ENCODE measurements at places on chromosomes 5 and 9.

DNA sequence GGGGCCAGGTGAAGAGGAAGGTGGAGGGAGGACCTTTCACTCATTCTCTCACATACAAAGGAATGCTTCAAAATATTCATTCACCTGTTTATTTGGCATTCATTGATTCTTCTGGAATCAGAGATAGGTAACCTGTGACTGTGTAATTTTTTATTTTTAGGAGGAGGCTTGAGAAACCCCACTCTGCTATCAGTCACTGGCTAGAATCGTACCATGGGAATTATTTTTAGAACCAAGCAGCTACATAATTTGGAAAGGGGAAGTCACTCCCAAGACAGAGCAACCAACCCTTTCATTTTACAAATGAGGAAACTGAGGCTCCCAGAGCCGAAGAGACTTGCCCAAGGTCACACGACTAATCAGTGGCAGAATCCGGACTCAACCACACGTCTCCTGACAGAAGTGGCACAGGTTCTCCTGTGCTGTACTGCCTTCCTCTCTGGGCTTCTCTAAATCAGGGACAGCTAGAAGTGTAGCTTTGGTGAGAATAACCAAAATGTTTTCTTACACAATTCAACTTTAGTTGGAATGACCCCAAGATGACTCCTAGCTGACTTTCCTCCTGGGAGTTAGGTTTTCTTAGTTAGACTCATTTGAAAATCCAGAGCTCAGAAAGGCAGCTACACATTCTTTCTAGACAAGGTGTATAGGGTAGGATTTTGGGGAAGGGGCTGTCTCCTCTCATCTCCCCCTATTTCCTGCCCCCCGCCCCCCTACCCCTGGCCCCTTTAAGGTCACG, 264.3 kb upstream of the PANK3 start:
- DNase-seq: no peak

DNA sequence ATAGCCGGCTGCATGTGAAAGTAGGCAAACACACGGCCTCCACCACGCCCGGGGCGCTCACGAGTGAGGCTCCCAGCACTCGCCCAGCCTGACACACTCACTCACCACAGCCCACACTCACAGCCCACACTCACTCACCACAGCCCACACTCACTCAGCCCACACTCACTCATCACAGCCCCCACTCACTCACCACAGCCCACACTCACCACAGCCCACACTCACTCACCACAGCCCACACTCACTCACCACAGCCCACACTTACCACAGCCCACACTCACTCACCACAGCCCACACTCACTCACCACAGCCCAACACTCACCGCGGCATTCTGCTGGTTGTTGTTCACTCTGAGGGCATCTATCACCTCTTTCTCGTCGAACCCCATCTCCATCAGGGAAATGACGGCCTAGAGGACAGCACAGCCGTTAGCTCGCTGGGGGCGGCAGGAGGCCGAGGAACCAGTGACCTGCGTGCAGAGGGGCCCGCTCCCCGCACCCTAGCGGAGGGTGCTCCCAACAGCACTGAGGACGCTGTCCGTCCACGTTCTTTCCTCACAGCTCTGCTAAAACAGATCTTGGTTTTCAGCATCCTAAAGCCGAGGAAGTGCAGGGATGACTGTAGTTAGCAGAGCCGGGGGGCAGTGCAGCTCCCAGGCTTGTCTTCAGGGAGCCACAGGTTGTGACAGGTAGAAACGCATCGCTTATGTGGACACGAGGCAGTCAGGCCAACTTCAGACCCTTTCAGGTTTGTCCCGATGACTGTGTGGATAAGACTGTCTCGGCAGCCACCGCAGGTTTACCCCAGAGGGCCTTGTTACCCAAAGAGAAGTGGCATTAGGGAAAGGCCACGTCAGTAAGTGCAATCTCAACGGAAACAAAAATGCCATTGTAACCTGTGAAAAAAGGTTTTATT, 21.6 kb downstream of the UBAC1 start:
- DNase-seq: no peak

- peak; percentile 83 for DNase-seq
These were observed 187.1 kb downstream of the ARHGEF28 start for GRCh38 chr5:73812962-73813588.

- DNase-seq: no peak
These were observed 103.6 kb upstream of the EGFLAM start for GRCh38 chr5:38154615-38155204.

GRCh38 chr9:10339152-10339551, 273.6 kb downstream of the PTPRD start:
- no peak for DNase-seq

- DNase-seq: no peak
These were observed 525.8 kb downstream of the AGTPBP1 start for GRCh38 chr9:85215961-85216360.

DNA sequence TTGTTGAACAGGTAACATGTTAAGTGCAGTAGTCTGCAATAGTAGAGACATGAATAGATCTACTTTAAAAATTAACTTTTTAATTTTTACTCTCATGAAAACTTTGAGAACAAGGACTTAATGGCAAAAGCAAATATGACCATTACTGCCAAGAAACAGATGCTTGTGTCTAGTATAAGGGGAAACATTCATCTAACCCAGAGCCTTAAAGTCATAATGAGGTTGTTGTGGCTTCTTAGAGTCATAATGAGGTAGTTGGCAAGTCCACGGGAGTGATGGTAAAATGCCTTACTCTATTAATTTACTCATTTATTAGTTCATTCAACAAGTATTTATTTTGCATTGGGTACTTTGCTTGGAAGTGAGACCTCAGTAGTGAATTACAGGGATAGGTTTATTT, 71.5 kb downstream of the JAKMIP2 start:
- DNase-seq: no peak

GRCh38 chr9:137188086-137188489, 272 bp downstream of the ANAPC2 start:
- no peak for DNase-seq

GRCh38 chr5:53469946-53470687, 10.3 kb upstream of the FST start:
- DNase-seq: no peak

- no peak for DNase-seq
These were observed 50.9 kb upstream of the STARD4 start for GRCh38 chr5:111563031-111563822.

DNA sequence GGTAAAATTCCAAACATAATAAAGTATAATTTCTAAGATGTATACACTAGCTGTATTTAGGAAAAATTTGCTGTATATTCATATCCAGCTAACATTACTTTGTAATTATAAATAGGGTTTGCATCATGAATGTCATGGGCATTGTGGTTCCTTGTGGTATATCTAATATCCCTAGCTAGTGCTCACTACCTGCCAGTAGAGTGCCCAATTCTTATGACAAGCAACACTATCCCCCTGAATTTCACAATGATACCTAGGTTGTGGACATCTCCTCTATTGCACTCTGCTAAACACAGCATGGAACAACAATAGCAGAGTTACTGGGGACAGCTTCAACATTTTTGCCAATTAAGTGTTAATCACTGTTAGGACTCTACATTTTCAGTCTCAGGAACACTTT, 1656.5 kb downstream of the EFNA5 start:
- DNase-seq: no peak

DNA sequence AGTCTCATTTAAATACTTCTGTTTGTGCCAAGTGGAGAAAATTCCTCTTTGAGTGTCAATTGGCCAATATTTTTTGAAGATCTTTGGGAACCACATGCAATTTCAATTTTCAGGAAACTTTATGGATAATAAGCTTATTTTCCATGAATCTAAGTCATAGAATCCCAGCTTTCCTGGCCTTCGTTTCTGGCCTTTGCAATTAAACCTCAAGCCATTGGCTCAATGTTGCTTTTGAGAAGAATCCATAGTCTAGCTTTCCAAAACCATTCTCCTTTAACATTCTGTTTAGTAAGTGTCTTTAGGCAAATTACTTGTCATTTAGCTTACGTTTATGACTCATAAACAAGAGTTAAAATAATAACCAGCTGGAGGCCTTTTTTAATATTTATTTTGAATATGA, 145.0 kb upstream of the FTMT start:
- no peak for DNase-seq

DNA sequence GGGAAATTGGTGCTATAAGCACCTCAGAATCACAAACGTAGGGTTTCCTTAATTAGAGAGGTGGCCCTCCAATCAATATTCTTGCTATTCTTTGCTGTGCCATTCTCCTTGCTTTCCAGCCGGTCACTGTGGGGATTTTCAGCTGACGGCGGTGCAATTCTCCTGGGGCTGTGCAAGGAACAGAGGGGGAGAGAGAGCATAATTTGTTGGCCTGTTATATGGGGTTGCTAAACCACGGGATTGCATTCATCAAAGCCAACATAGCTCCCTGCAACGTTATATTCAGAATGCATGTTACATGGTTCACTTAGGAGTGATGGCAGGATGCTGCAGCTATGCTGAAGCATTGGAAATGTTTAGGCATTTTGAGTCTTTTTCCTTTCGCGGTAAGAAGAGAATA, 441.3 kb upstream of the CLINT1 start:
- DNase-seq: no peak

- no peak for DNase-seq
These were observed 219.0 kb downstream of the HTR1A start for GRCh38 chr5:63743096-63743798.

GRCh38 chr5:14464671-14465070, 116.9 kb upstream of the OTULINL start:
- DNase-seq: no peak

DNA sequence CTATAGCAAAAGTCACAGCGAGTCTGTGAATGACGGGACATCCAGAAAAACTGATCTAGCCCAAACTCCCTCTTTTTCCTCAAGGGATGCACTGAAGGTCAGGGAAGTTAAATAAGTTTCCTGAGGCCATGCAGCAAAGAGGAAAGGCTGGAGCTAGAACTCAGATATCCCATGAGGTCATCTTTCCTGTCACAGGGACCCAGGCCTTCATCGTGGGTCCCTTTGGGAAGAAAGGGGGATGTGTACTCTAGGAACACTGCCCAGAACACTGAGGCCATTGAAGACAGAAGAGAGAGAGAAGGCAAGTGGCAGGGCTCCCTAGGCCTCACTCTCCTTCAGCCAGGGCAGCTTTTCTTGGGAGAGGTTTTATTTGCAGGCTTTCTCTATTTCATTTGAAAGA, 182.0 kb downstream of the EBF1 start:
- DNase-seq: no peak

- no peak for DNase-seq
These were observed 37.8 kb downstream of the EBF1 start for GRCh38 chr5:159061834-159062474.

DNA sequence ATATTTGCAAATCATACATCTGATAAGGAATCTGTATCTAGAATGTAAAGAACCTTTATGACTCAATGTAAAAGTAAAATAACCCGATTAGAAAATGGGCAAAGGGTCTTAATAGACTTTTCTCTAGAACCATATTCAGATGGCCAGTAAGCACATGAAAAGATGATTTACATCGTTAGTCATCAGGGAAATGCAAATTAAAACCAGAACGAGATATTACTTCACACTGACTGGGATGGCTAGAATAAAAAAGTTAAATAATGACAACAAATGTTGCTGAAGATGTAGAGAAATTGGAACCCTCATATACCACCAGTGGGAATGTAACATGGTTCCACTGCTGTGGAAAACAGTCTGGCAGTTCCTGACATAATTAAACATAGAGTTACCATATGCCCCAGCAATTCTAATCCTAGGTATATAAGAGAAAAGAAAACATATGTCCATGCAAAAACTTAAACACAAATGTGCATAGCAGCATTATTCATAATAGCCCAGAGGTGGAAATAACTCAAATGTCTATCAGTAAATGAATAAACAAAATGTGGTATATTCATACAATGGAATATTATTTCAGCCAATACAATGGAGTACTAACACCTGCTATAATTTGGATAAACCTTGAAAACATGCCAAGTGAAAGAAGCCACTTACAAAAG, 100.4 kb upstream of the MAMDC2 start:
- DNase-seq: no peak

DNA sequence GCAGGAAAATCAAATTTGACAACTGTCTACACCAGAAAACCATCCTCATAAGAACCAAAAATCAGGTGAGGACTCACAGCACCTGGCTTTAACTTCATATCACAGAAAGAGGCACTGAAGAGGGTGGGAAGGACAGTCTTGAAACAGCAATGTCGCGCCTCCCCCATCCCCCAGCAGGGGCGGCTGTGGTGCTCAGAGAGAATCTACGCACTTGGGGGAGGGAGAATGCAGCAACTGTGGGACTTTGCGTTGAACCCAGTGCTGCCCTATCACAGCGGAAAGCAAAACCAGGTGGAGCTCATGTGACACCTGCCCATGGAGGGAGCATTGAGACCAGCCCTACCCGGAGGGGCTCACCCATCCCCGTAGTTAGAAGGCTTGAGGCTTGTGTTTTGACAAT, 191.8 kb downstream of the MSX2 start:
- DNase-seq: no peak

DNA sequence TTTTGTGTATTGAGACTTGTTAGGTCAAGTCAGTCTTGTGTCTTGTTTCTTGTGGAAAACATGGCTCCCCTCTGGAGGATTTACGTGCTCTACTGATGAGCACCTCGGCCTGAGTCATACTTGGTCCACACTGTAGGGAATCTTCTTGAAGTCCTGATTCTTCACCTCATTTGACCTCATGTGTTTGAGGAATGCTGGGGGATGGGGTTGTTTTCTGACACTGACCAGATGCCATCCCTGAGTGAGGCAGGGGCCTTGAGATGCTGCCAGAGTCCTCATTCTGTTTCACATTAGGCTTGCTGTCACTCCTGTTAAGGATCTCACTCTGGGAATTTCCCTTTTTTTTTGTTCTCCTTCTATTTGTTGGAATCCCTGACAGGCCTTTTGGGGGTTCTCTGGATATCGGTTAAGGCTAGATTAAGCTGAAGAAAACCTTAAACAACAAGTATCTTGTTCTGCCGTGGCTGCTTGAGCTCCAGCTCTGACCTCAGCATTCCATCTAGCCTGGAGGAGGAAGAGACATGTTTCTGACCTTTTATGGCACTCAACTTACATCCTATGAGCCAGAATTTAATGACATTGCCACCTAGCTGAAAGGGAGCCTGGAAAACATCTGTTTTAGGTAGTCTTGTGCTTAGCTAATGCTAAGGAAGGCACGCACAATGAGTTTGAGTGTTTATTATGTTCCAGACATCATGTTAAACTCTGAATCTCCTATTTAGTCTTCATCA, 20.6 kb downstream of the TCOF1 start:
- DNase-seq: no peak

DNA sequence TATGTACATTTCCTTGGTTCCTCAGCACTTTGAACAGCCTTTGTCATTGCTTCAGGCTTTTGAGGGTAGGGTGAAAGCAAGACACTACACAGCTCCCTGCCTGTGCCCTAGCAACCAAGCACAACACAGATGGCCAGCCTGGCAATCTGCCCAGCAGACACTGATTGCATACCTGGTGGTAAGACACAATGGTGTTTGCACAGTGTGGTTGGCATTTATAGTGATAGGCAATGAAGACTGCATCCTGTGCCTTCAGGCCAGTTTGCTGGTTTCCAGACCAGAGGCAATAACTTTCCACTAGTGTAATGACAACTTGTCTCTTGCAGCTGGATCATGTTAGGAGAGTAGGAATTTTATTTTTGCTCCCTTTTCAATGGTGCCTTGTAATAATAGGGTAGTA, 144.5 kb upstream of the TNC start:
- peak; percentile 88 for DNase-seq

Measured in small intestine (tissue), 16 donors.